Memory B cell (primary cell): ENCODE measurements at places on chromosomes 3 and 15.

GRCh38 chr3:24043985-24044384, 98.9 kb downstream of the NR1D2 start:
- no peaks in the 10 kb centered on the region for H3K36me3 ChIP-seq
- H3K4me1 ChIP-seq, result no peaks in the 10 kb centered on the region
- H3K27me3 ChIP-seq, result peaks cover 5% of the 10 kb centered on the region
- H3K27ac ChIP-seq, result no peak overlapping the region

- no peak for DNase-seq
- no peaks in the 10 kb centered on the region for H3K27me3 ChIP-seq
- no peaks in the 10 kb centered on the region for H3K36me3 ChIP-seq
- H3K27ac ChIP-seq, result no peak overlapping the region
Observed at GRCh38 chr3:77365152-77365551, 325.3 kb downstream of the ROBO2 start.

GRCh38 chr3:82628385-82629014, 867.1 kb upstream of the GBE1 start:
- no peak overlapping the region for H3K4me3 ChIP-seq
- no peaks in the 10 kb centered on the region for H3K4me1 ChIP-seq
- no peaks in the 10 kb centered on the region for H3K36me3 ChIP-seq
- no peak for DNase-seq

GRCh38 chr3:115928376-115928775, 305.1 kb downstream of the GAP43 start:
- peaks cover 6% of the 10 kb centered on the region for H3K27me3 ChIP-seq
- no peak overlapping the region for H3K4me3 ChIP-seq
- peaks cover 5% of the 10 kb centered on the region for H3K4me1 ChIP-seq
- DNase-seq, result no peak
- no peaks in the 10 kb centered on the region for H3K36me3 ChIP-seq
- H3K27ac ChIP-seq, result no peak overlapping the region

DNA sequence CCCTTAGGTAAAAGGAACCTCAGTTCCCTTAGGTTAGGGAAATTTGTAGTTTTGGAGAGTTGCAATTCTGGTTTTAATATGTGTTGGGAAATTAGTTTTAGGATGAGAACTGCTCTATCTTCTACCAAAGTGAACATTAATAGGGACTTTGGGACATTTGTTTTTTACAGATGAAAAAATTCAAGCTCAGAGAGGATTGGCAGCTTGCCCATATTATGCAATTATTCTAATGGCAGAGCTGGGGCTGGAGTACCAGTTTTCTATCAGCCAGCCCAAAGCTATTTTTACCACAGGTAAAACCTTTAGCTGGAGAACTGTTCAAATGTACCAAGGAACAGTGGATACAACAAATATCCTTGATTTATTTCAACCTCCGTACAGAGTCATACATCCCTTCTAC, 127.0 kb downstream of the CPNE4 start:
- DNase-seq, result no peak
- no peaks in the 10 kb centered on the region for H3K36me3 ChIP-seq
- H3K27ac ChIP-seq, result no peak overlapping the region
- H3K4me3 ChIP-seq, result no peak overlapping the region

- H3K4me1 ChIP-seq, result peaks cover 2% of the 10 kb centered on the region
- H3K36me3 ChIP-seq, result no peaks in the 10 kb centered on the region
- DNase-seq, result no peak
- peaks cover 6% of the 10 kb centered on the region for H3K27me3 ChIP-seq
- no peak overlapping the region for H3K27ac ChIP-seq
- no peak overlapping the region for H3K4me3 ChIP-seq
Observed at GRCh38 chr3:13513051-13513912, 33.2 kb downstream of the HDAC11 start.

DNA sequence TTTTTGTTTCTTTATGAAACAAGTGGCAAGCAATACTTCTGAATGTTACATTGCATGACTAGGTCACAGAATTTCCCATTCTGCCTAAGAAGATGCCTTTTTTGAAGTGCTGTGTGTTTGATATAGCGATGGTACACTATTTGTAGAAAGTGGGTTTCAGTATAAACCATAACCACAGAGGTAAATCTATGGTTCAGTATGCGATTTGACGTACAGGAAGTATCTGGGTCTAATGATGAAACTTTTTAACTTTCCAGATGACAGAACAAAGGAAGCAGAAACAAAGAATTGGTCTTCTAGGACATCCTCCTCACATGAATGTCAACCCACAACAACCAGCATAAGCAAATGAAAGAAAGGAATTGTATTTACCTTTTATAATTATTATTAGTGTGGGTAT, 133.4 kb upstream of the BHLHE40 start:
- H3K36me3 ChIP-seq, result peaks cover 22% of the 10 kb centered on the region
- H3K4me1 ChIP-seq, result peaks cover 25% of the 10 kb centered on the region
- H3K27me3 ChIP-seq, result no peaks in the 10 kb centered on the region
- DNase-seq, result no peak

GRCh38 chr3:40801284-40801741, 276.6 kb downstream of the ZNF621 start:
- H3K36me3 ChIP-seq, result no peaks in the 10 kb centered on the region
- peaks cover 2% of the 10 kb centered on the region for H3K27me3 ChIP-seq
- DNase-seq, result no peak
- H3K4me1 ChIP-seq, result peaks cover 3% of the 10 kb centered on the region
- no peak overlapping the region for H3K27ac ChIP-seq

- peaks cover 2% of the 10 kb centered on the region for H3K4me1 ChIP-seq
- no peak overlapping the region for H3K27ac ChIP-seq
- no peak overlapping the region for H3K4me3 ChIP-seq
- peaks cover 25% of the 10 kb centered on the region for H3K36me3 ChIP-seq
- DNase-seq, result no peak
Observed at GRCh38 chr3:11415099-11415498, 142.9 kb downstream of the ATG7 start.

- no peak overlapping the region for H3K27ac ChIP-seq
- peaks cover 6% of the 10 kb centered on the region for H3K27me3 ChIP-seq
- no peaks in the 10 kb centered on the region for H3K36me3 ChIP-seq
- no peak for DNase-seq
- no peak overlapping the region for H3K4me3 ChIP-seq
Observed at GRCh38 chr3:10454907-10455544, 50.4 kb downstream of the ATP2B2 start.

DNA sequence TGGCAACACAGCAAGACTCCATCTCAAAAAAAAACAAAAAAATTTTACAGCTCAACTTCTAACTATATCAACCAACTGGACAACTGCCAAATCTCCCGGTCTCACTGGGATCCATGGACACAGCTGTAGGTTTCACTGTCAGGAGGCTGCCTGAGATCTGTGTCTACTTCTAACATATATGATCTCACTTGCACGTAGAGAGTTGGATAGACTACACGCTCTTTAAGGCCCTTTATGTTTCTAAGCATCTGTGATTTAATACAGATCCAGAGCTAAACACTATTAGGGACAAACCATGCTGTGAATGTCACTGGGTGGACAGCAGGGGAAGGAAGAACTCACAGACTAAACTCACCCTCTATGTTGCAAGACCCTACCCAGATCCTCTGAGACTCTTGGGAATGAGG, 13.0 kb upstream of the APOD start:
- no peaks in the 10 kb centered on the region for H3K27me3 ChIP-seq
- H3K4me3 ChIP-seq, result no peak overlapping the region
- no peak overlapping the region for H3K27ac ChIP-seq
- DNase-seq, result no peak
- peaks cover 7% of the 10 kb centered on the region for H3K4me1 ChIP-seq

DNA sequence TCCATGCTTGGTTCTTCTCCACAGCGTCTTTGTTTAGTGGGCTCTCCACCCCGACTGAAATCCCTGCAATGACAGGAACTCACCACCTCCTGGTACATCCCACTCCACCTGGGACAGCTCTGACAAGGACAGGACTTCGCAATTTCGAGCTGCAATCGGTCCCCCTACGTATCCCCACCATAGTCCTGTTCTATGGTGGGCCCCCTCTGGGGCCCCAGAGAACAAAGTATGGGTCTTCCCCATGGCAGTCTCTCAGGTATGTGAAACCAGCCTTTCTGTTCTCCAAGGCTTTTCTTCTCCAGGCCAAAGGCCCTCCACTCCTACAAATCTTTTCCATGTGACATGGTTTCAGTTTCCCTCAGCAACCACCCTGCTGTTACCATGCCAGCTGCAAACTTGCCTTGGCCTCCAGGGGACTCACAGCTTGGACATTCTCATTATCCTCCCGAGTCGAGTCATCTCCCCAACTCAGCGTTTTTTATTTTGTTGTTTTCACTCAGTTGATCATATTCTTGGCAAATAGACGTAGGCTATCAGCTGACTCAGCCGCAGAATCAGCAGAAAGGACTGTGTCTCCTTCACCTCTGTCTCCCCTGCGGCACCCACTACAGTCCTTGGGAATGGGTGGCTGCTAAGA, 233.3 kb downstream of the OPA1 start:
- no peaks in the 10 kb centered on the region for H3K36me3 ChIP-seq
- no peak overlapping the region for H3K27ac ChIP-seq
- H3K4me1 ChIP-seq, result peaks cover 8% of the 10 kb centered on the region
- no peak overlapping the region for H3K4me3 ChIP-seq
- no peak for DNase-seq

DNA sequence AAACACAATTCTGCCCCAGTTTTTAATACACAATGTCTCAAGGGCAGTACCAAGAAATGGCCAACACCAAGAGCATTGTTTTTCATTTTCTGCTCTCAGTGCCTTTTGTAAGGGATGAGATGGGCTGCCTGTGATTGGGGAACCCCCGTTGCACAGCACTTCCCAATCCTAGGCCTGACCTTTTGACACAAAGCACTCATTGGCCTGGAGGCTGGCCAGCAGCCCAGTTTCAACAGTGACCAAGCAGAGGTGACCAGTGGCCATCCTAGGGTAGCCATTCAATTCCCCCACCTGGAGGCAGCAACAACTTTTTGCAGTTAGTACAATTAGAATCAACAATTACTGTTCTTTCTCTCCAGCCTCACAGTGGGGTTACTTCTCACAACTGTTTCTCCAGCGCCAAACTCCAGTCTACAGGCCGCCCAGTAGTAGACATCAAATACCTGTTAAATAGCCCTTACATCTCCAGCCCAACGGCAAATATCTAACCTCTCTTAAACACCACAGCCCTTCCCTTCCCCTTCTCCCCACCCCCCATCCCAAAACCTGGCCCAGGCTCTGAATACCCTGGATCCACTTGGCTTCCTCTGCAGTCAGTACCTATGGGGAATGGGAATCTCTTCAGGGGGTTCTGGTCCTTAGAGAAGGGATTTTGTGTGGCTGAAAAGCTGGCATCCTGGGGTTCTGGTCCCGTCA, 8.9 kb upstream of the LRRC2 start:
- peaks cover 4% of the 10 kb centered on the region for H3K27me3 ChIP-seq
- no peak overlapping the region for H3K27ac ChIP-seq
- no peak overlapping the region for H3K4me3 ChIP-seq
- no peak for DNase-seq
- no peaks in the 10 kb centered on the region for H3K4me1 ChIP-seq
- peaks cover 3% of the 10 kb centered on the region for H3K36me3 ChIP-seq

GRCh38 chr15:64066451-64066850, 20.2 kb upstream of the DAPK2 start:
- no peaks in the 10 kb centered on the region for H3K27me3 ChIP-seq
- no peak for DNase-seq
- peaks cover 15% of the 10 kb centered on the region for H3K4me1 ChIP-seq
- H3K27ac ChIP-seq, result no peak overlapping the region
- peaks cover 2% of the 10 kb centered on the region for H3K36me3 ChIP-seq

- H3K4me1 ChIP-seq, result no peaks in the 10 kb centered on the region
- no peaks in the 10 kb centered on the region for H3K36me3 ChIP-seq
- no peak for DNase-seq
- no peak overlapping the region for H3K4me3 ChIP-seq
- H3K27ac ChIP-seq, result no peak overlapping the region
Observed at GRCh38 chr3:29544701-29545363, 264.0 kb downstream of the RBMS3 start.

DNA sequence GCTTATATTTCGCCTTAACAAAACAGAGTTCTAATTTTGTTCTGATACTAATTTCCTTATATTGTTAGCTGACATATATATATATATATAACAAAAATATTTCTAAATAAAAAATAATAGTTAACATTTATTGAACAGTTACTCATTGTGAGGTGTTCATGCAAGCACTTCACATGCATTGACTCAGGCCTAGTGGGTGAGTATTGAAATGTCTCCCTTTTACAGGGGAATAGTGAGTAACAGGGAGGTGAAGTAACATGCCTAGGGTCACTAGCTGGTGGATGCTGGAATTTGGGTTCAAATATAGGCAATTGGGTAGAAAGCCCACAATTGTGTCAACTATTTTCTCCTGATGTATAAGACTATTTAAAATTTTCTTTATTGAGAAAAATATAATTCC, 102.6 kb upstream of the ZPLD1 start:
- DNase-seq, result no peak
- no peaks in the 10 kb centered on the region for H3K4me1 ChIP-seq
- peaks cover 2% of the 10 kb centered on the region for H3K27me3 ChIP-seq
- no peaks in the 10 kb centered on the region for H3K36me3 ChIP-seq
- no peak overlapping the region for H3K4me3 ChIP-seq
- no peak overlapping the region for H3K27ac ChIP-seq

DNA sequence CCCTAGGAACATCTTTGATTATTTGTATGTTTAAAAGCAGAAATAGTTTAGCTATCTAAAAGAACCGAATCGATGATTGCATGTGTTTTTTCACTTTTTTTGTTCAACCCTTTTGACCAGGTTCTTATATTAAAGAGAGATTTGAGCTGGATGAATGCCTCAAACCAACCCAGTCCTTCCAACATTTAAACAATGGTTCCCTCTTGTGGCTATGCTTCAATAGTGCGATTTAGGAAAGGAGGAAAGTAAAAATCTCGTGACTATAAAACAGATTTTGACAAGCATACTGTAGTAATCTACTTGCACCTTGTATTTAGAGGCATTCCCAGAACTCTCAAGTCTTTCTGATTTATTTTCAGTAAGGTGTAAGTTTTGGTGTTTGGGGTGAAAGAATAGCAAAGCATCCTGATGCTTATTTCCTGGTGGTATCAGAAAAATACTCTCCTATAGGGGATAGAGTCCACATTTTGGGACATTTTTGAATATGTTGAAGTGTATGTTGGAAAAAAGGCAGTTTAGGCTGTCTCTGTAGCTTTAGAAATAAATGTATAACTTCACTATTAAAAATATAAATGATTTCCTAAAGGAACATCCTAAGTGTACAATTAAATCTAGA, 159.6 kb upstream of the KCNH8 start:
- no peak overlapping the region for H3K27ac ChIP-seq
- DNase-seq, result no peak
- H3K27me3 ChIP-seq, result peaks cover 1% of the 10 kb centered on the region
- no peaks in the 10 kb centered on the region for H3K4me1 ChIP-seq

DNA sequence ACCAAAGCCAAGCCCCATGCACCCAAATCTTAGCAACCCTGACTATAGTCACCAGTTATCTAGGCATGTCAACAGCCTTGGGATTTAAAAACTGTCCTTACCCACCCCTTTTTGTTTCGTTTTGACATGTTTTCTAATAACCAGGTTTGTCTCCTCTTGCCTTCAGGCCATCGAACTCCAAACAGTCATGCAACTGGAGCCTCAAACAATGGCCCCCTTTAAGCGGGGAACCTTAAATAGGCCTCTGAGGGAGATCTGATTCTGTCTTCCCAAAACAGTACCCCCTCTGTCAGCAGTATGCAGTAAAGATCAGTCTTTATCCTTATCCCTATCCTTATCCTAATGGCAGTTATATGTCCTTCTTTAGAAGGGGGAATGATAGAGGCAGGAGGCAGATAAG, 105.7 kb downstream of the DPH6 start:
- H3K4me3 ChIP-seq, result no peak overlapping the region
- peaks cover 10% of the 10 kb centered on the region for H3K36me3 ChIP-seq
- H3K27me3 ChIP-seq, result no peaks in the 10 kb centered on the region
- no peak overlapping the region for H3K27ac ChIP-seq
- no peak for DNase-seq
- no peaks in the 10 kb centered on the region for H3K4me1 ChIP-seq
